ENCODE measurements at places on chromosomes 6 and 20. TPM values are rescaled to one million over a fixed set of nuclear protein-coding genes. Genes with fewer than 3 reads are reported as not detected.

Gene DEFB115
- total RNA-seq, result not detected

Gene GMNN
- total RNA-seq, result 10.7 TPM

Gene OR12D2
- not detected for total RNA-seq

Gene FAM217A
- total RNA-seq, result not detected

Gene CDH4
- 0.18 TPM for total RNA-seq

Gene LGSN
- total RNA-seq, result under 0.01 TPM

Gene CENPQ
- total RNA-seq, result 4.0 TPM

Gene CLVS2
- under 0.01 TPM for total RNA-seq

Gene SOX4
- 30.7 TPM for total RNA-seq

Gene HLA-DQB1
- total RNA-seq, result not detected

Gene FAM229B
- total RNA-seq, result 35.7 TPM

Gene SIRPB2
- total RNA-seq, result not detected

Gene HUS1B
- 0.83 TPM for total RNA-seq

Gene PRL
- not detected for total RNA-seq

Gene HLA-DRB1
- total RNA-seq, result not detected

Gene WFDC2
- not detected for total RNA-seq

Gene CTCFL
- not detected for total RNA-seq

Gene FGD2
- not detected for total RNA-seq
